ENCODE measurements at places on chromosomes 6 and 20.

- DNase-seq = no peak
Observed at GRCh38 chr6:131065112-131065823, 2.2 kb upstream of the EPB41L2 start.

- no peak for DNase-seq
Observed at GRCh38 chr20:62320581-62321354, 18.0 kb downstream of the ADRM1 start.

DNA sequence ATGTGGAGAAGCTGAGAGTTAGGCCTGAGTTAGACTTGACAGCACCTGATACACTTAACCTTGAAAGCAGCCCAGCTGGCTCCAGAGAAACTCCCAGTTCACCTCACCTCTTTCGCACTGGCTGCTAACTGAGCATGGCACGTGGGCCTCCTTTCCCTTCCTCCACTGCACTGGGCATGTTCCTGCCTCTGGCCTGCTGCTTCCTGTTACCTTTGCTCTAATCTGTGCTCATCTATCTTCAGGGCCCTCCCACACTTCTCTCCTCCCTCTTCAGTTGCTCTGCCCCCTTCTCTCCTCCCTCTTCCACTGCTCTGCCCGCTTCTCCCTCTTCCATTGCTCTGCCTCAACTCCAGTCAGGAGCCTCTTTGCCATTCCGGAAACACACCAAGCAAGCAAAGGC is 13.7 kb upstream of the UBE2V1 start:
- DNase-seq = no peak

DNA sequence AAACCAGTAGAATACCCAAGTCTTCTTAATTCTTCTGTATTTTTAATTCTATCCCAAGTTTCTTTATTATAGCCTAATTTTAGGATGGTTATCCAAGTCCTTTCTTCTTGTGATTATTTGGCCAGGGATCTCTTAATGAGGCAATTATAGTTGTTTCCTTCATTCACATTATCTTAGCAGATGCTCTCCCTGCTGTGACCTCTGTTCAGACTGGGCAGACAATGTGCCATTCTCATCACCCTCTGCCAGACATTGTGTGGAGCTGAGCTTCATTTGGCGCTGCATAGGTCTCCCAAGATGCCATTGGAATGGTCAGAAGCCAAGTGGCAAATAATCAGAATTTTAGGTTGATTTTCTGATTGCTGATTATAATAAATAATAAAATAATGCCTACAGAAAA is 79.4 kb downstream of the LIN28B start:
- DNase-seq = no peak

DNA sequence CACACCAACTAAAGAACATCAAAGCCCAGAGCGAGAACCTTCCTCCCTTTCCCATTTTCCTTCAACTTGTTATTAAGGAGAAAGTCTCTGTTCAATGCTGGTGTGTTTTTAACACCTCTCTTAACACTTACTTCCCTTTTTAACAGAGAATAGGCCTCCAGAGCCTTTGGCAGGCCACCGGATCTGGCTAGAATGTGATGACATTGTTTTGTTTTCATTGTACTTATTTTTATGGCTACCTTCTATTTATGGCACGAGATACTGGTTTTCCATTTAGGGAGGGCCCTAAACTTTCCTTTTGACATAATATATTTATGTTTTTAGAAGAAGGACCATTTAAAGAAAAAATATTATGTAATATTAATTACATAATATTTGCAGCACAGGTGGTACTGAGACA is 21.6 kb downstream of the TCF15 start:
- no peak for DNase-seq

DNA sequence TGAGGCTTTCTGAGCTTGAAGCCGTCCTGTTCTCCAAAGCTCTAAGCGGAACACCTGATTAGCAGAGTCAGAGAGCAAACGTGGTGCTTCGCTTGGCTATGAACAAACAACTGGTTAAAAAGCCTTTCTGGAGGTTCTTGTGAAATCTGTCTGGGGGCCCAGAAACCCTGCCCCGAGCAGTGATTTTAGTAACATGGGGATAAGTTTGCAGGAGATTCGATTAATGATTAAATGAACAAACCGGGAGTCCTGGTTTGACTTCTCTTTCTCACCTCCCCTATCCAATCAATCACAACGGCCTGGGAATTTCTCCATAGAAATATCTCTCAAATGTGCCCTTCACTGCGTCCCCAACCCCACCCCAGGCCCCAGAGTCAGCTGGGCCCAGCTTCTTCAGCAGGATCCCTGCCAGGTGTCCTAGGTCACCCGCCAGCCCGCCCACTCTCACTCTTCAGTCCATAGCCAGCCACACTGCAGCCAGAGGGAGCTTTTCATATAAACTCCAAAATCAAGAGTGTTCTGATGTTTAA is 43.6 kb downstream of the ZDHHC14 start:
- no peak for DNase-seq
